ENCODE measurements at places on chromosomes 2 and 18. TPM values are rescaled to one million over a fixed set of nuclear protein-coding genes. Genes with fewer than 3 reads are reported as not detected.

CHRNA1 gene
- not detected for total RNA-seq

CAD gene
- 59.4 TPM for total RNA-seq

ACVR1C gene
- 0.05 TPM for total RNA-seq

GCG gene
- total RNA-seq, result not detected

PGAP1 gene
- total RNA-seq, result 3.2 TPM

C1QL2 gene
- 0.29 TPM for total RNA-seq

PRR30 gene
- total RNA-seq, result not detected

GPR17 gene
- total RNA-seq, result not detected

CRYBA2 gene
- total RNA-seq, result not detected

ATOH8 gene
- total RNA-seq, result 10.5 TPM

RBKS gene
- total RNA-seq, result 8.1 TPM

IL37 gene
- total RNA-seq, result not detected

LYPD1 gene
- total RNA-seq, result 14.4 TPM

ALPI gene
- total RNA-seq, result not detected

CLEC4F gene
- total RNA-seq, result not detected

ATP9B gene
- total RNA-seq, result 15.2 TPM

RAB17 gene
- 0.36 TPM for total RNA-seq

CYBRD1 gene
- 29.8 TPM for total RNA-seq

PSMG2 gene
- total RNA-seq, result 73.3 TPM

TTN gene
- under 0.01 TPM for total RNA-seq

CFAP210 gene
- total RNA-seq, result 0.50 TPM

B3GNT7 gene
- total RNA-seq, result 3.0 TPM

CXCR1 gene
- total RNA-seq, result not detected

MTCL1 gene
- total RNA-seq, result 63.1 TPM

FRZB gene
- total RNA-seq, result 0.07 TPM

NAT8 gene
- total RNA-seq, result not detected

ANKRD62 gene
- total RNA-seq, result not detected

FKBP1B gene
- 10.1 TPM for total RNA-seq

ZBTB7C gene
- total RNA-seq, result 0.33 TPM

MARCHF7 gene
- total RNA-seq, result 71.5 TPM

FASTKD2 gene
- 37.1 TPM for total RNA-seq

CTLA4 gene
- not detected for total RNA-seq

AAK1 gene
- 13.9 TPM for total RNA-seq

PDE1A gene
- 0.17 TPM for total RNA-seq

ANKRD30BL gene
- not detected for total RNA-seq

AMER3 gene
- total RNA-seq, result not detected

ZNF514 gene
- total RNA-seq, result 7.4 TPM

NEU2 gene
- not detected for total RNA-seq

EMILIN1 gene
- 0.56 TPM for total RNA-seq

KCNG2 gene
- not detected for total RNA-seq

RFTN2 gene
- not detected for total RNA-seq

CAPN14 gene
- not detected for total RNA-seq

PECR gene
- total RNA-seq, result 14.7 TPM

ST8SIA5 gene
- not detected for total RNA-seq

RAD51AP2 gene
- not detected for total RNA-seq

HAAO gene
- total RNA-seq, result not detected

UCN gene
- 2.5 TPM for total RNA-seq

TMX3 gene
- total RNA-seq, result 18.7 TPM

PAX8 gene
- total RNA-seq, result 0.65 TPM

SH3RF3 gene
- 0.50 TPM for total RNA-seq

VIT gene
- not detected for total RNA-seq

GALNT14 gene
- 41.6 TPM for total RNA-seq

MC5R gene
- not detected for total RNA-seq

ANKAR gene
- total RNA-seq, result 2.1 TPM

NCK2 gene
- total RNA-seq, result 20.1 TPM

LDAH gene
- total RNA-seq, result 15.4 TPM

TBR1 gene
- 0.03 TPM for total RNA-seq

GPR45 gene
- total RNA-seq, result not detected
